ENCODE measurements at places on chromosomes 13 and 19.

DNA sequence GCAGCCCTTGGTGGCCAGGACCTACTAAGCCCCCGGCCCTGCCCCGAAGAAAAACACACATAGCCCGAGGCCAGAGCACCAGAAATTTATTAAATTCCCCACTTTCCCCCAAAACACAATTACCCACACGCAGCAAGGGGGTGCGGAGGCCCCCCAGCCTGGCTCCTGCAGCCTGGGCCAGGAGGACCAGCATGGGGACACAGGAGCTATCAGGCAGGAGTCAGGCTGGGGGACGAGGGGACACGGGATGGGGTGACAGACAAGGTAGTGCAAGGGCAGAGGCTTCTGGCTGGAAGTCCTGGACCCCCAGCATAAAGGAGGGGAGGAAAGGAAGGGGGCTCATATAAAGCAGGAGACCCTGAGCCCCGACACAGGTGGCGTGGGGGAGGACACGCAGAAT lies 3.1 kb downstream of the RNU6-9 start:
- DNase-seq: no peak

- DNase-seq: no peak
Measured at GRCh38 chr19:5356428-5356827, 15.8 kb upstream of the PTPRS start.

DNA sequence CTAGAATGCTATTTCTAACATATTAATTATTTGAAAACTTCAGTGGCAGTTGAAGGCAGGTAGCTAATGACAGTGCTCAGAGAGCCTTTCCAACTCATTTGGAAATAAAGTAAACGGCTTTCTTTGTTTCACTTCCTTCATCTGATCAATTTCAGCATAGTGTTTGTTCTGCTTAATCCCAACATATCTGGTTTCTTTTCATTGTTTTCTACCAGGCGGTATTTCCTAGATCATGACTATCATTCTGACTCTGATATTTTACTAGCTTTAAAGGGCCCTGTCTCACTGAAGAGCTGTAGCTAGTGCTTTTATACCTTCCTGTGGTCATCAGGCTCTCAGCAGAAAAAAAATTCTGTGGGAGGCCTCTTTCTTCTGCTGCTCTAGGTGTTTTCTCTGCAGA lies 178.6 kb downstream of the RBM26 start:
- no peak for DNase-seq

- DNase-seq: no peak
Measured at GRCh38 chr19:1761528-1762242, 8.4 kb downstream of the ONECUT3 start.

DNA sequence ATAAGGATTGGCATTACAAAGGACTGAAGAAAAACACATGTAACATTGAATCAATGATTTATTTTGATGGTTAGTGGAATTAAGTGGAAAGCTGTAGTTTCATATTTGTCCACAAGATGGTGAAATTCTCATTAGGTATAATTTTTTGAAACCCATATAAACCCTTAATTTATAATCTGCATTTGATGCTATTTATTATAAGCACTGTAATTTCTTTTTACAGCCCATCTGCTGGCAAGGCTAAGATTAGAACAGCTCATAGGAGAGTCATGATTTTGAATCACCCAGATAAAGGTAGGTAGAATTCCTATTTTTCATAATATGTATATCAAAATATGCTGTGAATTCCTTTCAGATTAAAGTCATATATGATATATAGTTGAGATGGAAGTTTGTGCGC lies 62.2 kb downstream of the DNAJC15 start:
- DNase-seq: no peak

DNA sequence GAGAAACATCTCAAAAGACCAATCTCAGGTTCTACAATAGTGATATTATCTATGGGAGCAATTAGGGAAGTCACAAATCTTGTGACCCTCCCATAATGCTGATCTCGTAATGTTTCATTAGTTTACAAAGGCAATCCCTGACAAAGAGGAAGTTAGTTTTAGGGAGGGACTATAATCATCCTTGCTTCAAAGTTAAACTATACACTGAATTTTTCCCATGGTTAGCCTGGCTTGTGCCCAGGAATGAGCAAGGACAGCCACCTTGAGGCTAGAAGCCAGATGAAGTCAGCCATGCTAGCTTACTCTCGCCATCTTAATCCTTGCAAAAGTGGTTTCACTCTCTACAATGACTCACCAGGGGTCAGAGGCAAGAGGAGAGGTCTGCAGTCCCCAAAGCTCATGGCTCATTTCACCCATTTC lies 5.4 kb downstream of the CEACAM3 start:
- DNase-seq: no peak

DNA sequence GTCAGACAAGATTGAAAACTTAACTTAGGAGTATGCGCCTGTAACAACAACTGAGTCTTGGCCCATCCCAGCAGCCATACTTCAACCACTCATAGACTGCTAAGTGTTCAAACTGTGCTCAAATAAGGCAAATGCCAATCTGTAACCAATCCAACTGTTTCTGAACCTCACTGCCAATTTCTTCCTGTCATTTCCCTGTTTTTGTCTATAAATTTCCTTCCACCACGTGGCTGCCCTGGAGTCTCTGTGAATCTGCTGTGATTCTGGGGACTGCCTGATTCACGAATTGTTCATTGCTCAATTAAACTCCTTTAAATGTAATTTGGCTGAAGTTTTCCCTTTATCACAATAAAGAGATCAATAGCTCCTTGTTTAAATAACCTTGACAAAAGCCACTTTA lies 50.8 kb upstream of the FREM2 start:
- DNase-seq: no peak

DNA sequence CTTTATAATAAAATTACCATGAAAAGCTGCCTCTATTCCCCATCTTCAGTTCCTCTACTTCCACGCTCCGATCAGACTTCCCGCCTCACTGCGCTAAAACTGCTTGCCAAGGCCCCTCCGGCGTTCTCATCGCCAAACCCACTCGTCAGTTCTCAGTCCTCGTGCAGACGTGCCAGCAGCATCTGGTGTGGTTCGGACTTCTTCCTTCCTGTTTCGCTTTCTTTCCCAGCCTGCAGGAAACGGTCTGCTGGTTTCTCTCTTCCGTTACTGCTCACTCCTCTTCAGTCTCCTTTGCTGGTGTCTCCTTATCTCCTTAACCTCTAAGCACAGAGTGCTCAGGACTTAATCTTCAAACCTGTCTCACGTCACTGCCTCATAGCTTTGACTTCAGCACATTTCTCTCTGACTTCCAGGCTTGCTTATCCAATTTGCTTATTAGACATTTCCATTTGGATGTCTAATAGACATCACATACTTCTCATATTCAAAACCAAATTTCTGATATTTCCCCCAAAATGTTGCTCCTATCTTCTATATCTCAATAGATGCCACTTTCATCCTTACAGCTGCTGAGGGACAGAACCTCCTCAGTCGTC lies 40.3 kb downstream of the RCBTB2 start:
- no peak for DNase-seq

DNA sequence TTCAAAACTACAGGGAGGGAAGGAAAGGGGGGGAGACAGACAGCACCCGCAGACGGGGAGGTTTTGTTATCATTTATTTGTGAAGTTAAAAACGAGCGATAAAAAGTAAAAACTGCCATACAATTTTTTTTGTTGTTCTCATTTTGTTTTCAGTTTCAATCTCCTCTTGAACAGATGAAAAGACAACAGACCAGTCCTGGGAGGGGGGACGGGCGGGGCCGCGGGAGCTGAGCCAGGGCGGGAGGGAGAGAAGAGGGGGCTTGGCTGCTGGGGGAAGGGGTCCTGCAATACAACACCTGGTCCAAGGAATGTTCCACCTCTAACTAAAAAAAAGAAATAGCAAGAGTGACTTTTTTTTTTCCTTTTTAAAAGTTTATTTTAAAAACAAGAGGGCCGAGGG lies 11.3 kb downstream of the KHSRP start:
- DNase-seq: no peak

DNA sequence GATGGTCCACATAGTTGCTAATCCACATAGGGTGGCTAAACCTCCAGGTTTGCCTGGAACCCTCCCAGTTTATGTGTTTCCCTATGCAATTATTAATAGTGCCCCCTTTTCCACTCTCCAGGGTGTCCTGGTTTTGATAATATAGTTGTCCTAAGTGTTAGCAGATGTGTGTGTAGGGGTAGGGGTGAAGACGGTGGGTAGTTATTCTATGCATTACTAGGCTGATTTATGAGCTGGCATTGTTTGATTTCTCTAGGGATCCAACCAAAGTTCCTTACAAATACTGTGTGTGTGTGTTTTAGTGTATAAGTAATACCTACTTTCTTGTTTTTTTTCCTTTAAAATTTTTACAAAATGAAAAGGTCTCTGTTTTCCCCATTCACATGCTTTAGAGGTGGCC lies 21.1 kb downstream of the GTF2F2 start:
- no peak for DNase-seq

DNA sequence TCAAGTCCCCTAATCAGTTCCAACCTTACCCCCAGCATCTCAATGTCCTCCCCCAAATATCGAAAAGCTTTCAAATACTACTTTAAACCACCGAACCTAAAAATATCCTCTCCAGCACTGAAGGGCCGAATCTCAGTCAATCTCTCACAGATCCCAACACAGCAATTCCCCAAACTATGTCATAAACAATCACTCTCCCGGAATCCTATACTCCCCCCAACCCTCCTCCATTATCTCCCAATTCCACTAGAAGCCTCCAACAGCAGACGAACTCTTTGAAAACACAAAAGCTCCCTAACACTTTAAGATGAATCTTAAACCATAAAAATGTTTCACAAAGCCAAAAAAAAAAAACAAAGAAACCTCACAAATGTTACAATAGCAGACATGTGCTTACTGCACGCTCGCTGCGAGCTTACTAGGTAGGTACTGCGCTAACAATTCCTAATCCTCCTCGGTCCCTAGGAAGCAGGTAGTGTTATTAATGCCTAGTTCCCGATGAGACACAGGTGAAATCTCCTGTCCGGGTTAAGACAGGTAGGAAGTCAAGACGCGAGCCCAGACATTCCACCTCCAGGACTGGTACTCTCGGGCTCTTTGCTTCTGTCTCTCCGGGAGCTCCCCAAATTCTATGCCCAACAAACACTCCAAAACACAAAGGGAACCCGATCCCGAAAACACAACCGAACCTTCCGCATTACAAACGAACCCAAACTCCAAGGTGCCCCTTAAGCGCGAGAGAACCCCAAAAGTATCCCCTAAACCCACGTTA lies 14.2 kb downstream of the FBXO46 start:
- DNase-seq: no peak

- DNase-seq: no peak
Measured at GRCh38 chr13:66826398-66826797, 403.7 kb downstream of the PCDH9 start.

- peak; percentile 96 for DNase-seq
Measured at GRCh38 chr19:55653651-55654322, 1.0 kb upstream of the U2AF2 start.

DNA sequence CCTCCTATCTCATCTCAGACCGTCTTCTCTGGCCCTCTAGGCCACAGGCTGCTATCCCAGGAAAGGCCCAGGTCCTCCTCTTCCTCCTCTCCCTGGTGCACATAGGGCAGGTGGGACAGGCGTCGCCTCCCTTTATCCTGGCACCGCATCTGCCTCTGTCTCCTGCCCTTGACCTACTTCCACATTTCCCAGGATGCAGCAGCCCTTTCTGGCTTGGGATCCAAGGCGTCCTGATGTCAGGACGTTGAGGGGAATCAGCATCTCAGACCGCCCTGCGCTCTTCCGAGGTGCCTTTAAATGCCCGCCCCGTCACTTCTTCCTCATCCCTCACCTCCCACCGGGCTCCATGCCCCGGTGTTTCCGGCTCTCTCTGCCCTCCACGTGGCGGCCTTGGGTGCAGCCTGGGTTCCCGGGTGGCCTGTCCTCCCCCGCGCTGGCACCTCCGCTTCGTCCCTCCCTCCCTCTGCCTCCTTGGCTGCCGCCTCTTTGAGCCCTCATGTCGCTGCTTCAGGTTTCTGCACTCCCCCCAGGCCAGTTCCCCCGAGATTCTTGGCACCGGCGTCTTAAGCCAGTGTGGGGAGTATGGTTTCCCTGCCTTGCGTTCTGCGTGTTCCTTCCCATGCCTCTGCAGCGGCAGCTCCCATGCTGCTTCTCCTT lies 66.3 kb downstream of the KDM4B start:
- DNase-seq: no peak

- no peak for DNase-seq
Measured at GRCh38 chr19:45141203-45141900, 19.4 kb downstream of the NKPD1 start.

- DNase-seq: no peak
Measured at GRCh38 chr13:34617473-34618083, 324.5 kb upstream of the NBEA start.

- no peak for DNase-seq
Measured at GRCh38 chr19:50357178-50358100, 8.0 kb downstream of the NAPSA start.

- peak; percentile 89 for DNase-seq
Measured at GRCh38 chr19:31232871-31233270, 116.4 kb downstream of the TSHZ3 start.

DNA sequence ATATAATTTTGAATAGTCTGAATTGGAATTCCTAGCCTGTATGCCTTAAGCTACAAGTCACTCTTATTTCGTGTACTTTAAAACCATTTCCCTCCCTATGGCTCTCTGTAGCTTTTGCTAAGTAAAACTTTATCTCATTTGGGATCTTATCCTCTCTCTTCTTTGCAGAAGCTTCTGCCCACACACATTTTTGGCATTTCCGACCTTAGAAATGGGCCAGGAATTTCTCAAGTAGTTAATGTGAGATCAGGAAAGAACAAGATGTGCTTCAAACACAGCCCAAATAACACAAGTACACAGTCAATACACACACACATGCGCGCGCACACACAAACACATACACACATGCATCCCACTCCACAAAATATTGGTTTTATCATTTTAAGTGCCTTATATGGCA lies 931.0 kb upstream of the MIR17HG start:
- peak; percentile 51 for DNase-seq

DNA sequence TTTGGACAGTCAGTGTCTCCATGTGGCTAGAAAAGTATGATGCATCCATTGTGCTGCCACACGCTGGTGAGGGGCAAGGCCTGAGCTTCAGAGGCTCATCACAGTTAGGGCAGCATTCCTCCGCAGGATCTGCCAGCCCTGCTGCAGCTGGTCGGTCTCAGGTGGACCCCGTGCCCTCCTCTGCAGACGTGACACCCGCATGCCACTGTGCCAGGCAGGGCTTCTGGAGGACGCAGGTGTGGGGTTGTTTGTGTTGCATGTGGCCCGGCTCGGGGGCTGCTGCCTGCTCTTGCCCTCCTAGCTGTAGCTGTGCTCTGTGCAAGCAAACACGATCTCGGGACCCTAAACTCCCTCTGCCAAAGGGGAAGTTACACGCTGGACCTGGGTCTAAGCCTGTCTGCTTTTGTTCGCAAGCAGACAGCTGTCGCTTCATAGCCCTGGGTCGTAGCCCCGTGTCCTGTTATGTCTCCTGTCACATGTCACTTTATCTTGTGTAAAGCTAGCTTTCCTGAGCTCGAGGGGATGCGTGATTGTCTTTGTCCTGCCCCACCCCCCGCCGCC lies 45.3 kb downstream of the SLC7A9 start:
- no peak for DNase-seq

- DNase-seq: no peak
Measured at GRCh38 chr13:33973194-33973593, 155.2 kb downstream of the RFC3 start.
